OCI-LY7 (cell line): ENCODE measurements at places on chromosomes 7 and 10. TPM values are rescaled to one million over a fixed set of nuclear protein-coding genes. Genes with fewer than 3 reads are reported as not detected.

Gene AUTS2
- 78.5 and 88.5 TPM in 2 replicates for total RNA-seq

Gene LIPK
- not detected in 2 replicates for total RNA-seq

Gene NRCAM
- not detected in 2 replicates for total RNA-seq

- DNase-seq, result no peak
Observed at GRCh38 chr10:129793996-129794395, 170.1 kb downstream of the EBF3 start.

DNA sequence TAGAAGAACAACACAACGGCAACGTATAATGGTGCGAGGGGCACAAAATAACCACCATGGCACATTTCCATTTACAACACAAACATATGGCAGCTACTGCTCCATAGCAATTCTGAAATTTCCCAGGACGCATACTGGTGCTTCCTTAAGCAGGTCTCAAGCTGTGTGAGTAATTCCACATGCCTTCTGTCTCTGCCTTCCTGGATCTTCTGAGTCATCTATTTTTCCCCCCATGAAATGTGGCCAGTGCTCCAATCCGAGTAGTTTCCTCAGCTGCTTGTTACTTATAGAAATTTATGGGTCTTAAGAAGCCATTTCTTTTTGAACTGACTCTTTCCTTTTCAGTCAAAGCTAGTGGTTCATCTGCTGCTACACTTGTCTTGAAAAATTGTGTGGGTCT, 256.6 kb upstream of the KLF6 start:
- DNase-seq, result no peak
